ENCODE measurements at places on chromosomes 1 and 21. TPM values are rescaled to one million over a fixed set of nuclear protein-coding genes. Genes with fewer than 3 reads are reported as not detected.

The WNT2B gene
- 0.12 TPM for total RNA-seq

The ERI3 gene
- total RNA-seq = 93.3 TPM

The GJA8 gene
- total RNA-seq = not detected

The COL24A1 gene
- total RNA-seq = 0.09 TPM

The SMIM1 gene
- not detected for total RNA-seq

The HFM1 gene
- total RNA-seq = 2.0 TPM

The LEFTY2 gene
- not detected for total RNA-seq

The FCRL1 gene
- not detected for total RNA-seq

The GUCA2B gene
- total RNA-seq = not detected

The PTGFR gene
- 1.8 TPM for total RNA-seq

The FAM72B gene
- total RNA-seq = 23.1 TPM

The GBP1 gene
- total RNA-seq = 101 TPM

The TMEM82 gene
- not detected for total RNA-seq

The VASH2 gene
- 4.4 TPM for total RNA-seq

The TFF3 gene
- total RNA-seq = 3.4 TPM

The CA6 gene
- total RNA-seq = not detected

The CCDC27 gene
- not detected for total RNA-seq

The NPR1 gene
- total RNA-seq = not detected

The LIPI gene
- total RNA-seq = not detected

The GBP7 gene
- not detected for total RNA-seq

The SASS6 gene
- total RNA-seq = 27.5 TPM

The GNAT2 gene
- 0.11 TPM for total RNA-seq

The PTPRC gene
- total RNA-seq = not detected

The FLG2 gene
- not detected for total RNA-seq

The AIRE gene
- total RNA-seq = not detected

The NBPF4 gene
- 0.46 TPM for total RNA-seq

The PGLYRP4 gene
- total RNA-seq = not detected

The RRP1B gene
- total RNA-seq = 46.7 TPM

The PIGM gene
- 5.2 TPM for total RNA-seq

The LMOD1 gene
- total RNA-seq = not detected

The SLC9C2 gene
- not detected for total RNA-seq

The HAO2 gene
- not detected for total RNA-seq

The ARHGAP30 gene
- total RNA-seq = not detected

The EDARADD gene
- 6.0 TPM for total RNA-seq

The RPS27 gene
- total RNA-seq = 1,654 TPM

The FCER1A gene
- not detected for total RNA-seq

The SERPINC1 gene
- total RNA-seq = not detected

The LCE2B gene
- total RNA-seq = not detected

The AADACL3 gene
- total RNA-seq = not detected

The VAMP4 gene
- total RNA-seq = 5.3 TPM

Data from Daoy (cell line).